ENCODE measurements at places on chromosomes 4 and X.

GRCh38 chr4:7266525-7267292 lies 74.4 kb downstream of the SORCS2 start:
- DNase-seq = peak; percentile 21

GRCh38 chr4:99847362-99847976 lies 30.8 kb downstream of the DAPP1 start:
- DNase-seq = no peak

- peak; percentile 94 for DNase-seq
Observed at GRCh38 chr4:162163892-162164759, at the start of gene FSTL5. TSS of gene FSTL5 (minus strand) at chr4:162164000. CDS start at chr4:162111396, 52,604 bp downstream.

DNA sequence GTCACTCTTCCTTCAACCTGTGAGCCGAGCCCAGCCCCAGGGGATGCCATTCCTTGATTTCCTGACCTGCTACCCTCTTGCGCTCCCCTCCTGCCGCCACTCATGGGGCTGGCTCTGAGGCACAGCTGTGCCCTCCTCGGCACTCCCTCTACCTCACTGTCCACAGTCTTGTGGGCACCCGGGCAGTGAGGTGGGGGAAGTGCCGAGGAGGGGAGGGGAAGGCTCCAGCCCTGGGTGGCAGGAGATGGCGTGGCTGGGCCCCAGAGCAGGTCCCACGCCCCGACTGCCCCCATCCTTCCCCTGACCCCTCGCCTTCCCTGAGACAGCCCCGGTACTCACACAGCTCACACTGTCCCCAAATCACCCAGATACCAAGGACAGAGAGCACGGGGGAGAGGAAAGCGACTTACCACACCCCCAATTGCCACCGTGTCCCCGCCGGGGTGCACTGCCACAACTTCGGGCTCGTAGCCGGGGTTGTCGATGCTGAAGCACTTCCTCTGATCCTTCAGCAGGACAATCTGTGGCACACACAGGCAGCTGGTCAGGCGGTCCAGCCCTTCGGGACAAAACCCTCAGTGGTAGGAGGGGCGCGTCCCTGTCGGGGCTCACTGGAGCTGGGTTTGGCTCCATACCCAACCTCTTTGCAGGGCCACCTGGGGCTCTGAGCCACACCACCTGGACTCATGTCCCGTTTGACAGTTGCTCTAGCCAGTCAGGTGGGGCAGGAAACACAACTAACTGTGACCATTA lies 37.9 kb downstream of the WDR1 start:
- no peak for DNase-seq

GRCh38 chr4:118994030-118994429 lies 105.4 kb downstream of the SYNPO2 start:
- no peak for DNase-seq

DNA sequence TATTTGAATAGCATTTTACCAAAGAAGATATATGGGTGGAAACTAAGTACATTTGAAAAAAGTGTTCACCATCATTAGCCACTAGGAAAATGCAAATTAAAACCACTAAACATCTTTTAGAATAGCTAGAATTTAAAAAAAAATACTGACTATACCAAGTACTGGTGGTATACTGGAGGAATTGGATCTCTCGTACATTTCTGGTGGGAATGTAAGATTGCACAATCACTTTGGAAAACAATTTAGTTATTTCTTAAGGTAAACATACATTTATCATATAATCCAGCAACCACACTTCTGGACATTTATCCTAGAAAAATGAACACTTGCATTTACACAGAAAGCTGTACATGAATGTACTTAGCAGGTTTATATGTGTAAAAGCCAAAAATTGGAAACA lies 303.5 kb downstream of the MID1IP1 start:
- no peak for DNase-seq

DNA sequence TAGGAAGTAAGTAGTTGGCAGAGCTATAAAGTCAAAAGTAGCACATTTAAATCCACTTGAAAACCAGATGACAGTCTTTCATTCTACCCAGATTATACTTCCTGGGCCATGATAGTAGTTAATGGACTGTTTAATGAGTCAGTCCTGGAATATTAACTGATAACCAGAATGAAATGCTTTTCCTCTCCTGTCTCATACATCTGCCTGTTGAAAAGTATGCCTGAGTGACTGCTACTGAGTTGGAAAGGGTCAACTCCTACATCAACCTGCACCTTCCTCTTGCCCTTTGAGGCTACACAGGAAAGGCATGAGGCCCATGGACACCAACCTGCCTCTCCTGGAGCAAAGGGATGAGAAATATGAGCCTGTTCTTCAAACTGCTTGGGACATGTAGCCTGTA lies 36.0 kb upstream of the COX7B2 start:
- no peak for DNase-seq

- DNase-seq = no peak
Observed at GRCh38 chr4:79996851-79997250, 76.2 kb downstream of the ANTXR2 start.

DNA sequence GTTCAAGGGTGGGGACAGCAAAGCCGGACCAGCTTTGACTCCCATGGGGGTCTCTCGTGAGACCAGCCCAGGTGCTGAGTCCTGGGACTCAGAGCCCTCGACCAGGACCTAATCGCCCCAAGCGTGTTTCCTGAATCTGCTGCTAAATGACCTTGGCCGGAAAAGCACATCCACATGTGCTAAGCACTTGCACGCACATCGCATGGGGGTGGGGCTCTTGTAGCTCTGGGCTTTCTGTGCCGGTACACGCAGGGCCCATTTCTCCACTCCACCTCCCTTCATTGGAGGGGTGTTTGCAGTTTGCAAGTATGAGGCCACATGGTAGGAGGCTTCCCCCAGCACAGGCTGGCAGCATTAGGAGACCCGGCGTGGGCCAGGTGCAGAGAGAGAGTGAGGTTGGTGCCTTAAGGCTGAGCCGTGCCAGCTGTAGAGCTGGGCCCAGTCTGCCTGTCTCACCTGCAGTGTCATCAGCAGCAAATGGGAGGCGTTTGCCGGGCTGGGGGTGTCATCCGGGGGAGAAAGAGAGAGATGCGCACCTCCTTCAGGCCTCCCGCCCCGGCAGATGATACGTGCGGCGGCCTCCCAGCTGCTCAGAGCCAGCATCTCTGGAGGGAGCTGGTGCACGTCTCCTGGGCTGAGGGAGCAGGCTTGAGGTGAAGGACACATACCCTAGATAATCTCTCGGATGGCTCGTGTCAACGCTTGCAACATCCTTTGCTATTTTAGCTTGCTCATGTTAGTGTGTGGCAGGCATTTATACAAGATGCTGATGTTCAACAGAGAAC lies 45.2 kb upstream of the CLCN4 start:
- DNase-seq = no peak

DNA sequence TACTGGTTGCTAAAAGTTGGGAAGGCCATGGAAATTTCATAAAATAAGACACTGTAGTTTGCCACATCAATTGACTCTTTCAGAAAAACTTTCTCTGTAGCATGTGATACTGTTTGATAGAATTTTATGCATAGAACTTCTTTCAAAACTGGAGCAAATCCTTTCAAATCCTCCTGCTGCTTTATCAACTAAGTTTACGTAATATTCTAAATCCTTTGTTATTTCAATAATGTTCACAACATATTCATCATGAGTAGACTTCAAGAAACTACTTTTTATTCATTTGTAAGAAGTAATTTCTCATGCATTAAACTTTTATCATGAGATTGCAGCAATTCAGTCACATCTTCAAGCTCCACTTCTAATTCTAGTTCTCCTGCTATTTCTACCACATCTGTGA lies 199.3 kb downstream of the PCDH18 start:
- DNase-seq = no peak

DNA sequence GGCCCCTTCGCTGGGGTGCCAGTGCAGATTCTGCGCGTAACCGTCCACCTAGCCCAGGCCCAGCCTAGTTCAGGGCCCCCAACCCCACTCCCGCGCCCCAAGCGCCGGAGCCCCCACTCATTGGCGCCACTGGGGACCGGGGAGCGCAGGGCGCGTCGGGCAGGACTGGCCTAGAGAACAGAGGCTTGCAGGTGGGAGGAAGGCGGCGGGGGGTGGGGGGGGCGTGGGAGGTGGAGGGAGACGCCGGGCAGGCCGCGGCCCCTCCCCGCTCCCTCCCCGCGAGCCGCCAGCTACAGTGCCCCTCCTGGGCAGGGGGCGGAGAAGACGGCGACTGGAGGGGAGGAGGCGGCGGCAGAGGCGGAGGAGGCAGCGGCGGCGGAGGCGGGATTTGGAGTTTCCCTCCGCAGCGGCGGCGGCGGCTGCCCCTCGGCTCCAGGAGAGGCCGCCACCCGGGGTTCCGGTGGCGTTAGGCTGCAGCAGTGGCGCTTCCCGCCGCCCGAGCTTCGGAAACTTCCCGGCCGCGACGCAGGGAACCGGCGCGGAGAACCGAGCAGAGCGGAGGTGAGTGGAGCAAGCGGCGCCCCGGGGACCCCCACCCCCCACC lies 4.8 kb upstream of the DUSP9 start:
- DNase-seq = peak; percentile 64

DNA sequence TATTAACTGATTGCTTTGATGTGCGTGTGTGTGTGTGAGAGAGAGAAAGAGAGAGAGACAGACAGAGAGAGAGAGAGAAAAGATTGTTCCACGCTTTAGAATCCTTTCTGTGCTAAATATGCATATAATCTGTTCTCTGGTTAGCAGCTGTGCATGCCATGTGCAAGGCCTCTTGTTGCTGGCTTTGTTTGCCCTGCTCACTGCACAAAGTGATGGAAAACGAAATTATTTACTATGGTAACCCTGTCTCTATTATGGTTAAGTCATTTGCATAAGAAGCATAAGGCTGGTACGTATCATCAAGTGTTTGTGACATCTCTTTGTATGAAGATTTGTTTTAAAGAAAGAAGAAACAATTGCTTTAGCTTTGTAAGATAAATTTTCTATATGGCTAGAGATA lies 190.2 kb upstream of the POF1B start:
- peak; percentile 40 for DNase-seq

Data from NCI-H69 (cell line).